ENCODE measurements at places on chromosomes 7 and 10. TPM values are rescaled to one million over a fixed set of nuclear protein-coding genes. Genes with fewer than 3 reads are reported as not detected.

- no peaks in the 10 kb centered on the region for H3K36me3 ChIP-seq
- no peak overlapping the region for H3K27ac ChIP-seq
- no peak overlapping the region for H3K4me3 ChIP-seq
- H3K4me1 ChIP-seq = peaks cover 17% of the 10 kb centered on the region
Measured at GRCh38 chr10:62189131-62189530, 79.5 kb downstream of the RTKN2 start.

DNA sequence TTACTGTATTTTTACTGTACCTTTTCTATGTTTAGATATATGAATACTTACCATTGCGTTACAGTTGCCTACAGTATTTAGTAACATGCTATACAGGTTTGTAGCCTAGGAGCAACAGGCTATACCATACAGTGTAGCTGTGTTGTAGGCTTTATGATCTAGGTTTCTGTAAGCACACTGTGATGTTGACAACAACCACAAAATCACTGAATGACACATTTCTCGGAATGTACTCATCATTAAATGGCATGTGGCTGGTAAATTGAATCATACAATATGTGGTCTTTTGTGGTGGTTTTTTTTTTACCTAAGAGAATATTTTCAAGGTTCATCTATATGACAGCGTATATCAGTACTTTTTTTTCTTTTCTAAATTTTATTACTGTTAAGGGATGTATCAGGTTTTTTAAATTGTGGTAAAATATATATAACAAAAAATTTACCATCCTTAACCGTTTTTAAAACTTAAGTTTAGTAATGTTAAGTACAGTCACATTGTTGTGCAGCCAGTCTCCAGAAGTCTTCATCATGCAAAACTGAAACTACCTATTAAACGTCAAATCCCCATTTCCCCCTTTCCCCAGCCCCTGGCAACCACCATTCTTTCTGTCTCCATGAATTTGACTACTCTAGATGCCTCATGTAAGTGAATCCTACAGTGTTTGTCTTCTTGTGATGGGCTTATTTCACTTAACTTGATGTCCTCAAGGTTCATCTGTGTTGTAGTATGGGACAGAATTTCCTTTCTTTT is 21.5 kb downstream of the BTAF1 start:
- H3K27me3 ChIP-seq = no peaks in the 10 kb centered on the region
- H3K36me3 ChIP-seq = peaks cover 47% of the 10 kb centered on the region
- no peaks in the 10 kb centered on the region for H3K4me1 ChIP-seq
- DNase-seq = peak; percentile 6
- no peak overlapping the region for H3K27ac ChIP-seq
- no peak overlapping the region for H3K4me3 ChIP-seq

DNA sequence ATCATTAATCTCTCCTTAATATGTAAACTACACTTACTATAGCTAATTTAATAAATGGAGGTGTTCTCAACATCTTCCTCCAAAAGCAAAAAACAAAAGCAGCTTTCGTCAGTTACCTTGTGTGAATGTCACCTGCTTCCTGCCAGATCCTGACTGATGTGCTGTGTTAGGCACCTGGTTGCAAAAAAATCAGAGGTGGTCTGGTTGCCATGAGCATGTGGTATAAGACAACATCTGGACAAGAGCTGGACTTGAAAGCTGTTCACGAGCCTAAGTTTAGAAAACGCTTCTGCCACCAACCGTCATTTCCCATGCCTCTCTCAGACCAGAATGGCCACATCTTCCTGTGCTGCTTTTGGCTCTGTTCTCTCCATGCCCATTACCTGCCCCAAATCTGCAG is 42.0 kb upstream of the GGCT start:
- DNase-seq = no peak
- H3K36me3 ChIP-seq = no peaks in the 10 kb centered on the region
- H3K4me3 ChIP-seq = no peak overlapping the region
- peaks cover 3% of the 10 kb centered on the region for H3K4me1 ChIP-seq
- no peak overlapping the region for H3K27ac ChIP-seq

DNA sequence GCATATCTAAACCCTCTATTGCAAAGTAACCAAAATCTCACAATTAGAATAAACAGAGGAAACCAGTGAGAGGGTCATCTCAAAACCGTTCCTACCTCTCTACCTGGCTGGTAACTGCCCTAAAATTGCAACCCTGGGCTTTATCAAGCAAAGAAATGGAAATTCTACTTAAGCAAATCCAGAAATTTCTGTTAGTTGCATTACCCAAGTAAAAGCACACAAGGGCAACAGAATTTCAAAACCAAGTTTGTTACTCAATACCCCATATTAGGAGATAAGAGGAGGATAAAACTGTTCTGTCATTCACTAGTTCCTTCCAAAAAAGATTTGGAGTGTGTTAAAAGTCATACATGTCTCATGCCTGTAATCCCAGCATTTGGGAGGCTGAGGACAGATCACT is 195.3 kb downstream of the FAM107B start:
- H3K27me3 ChIP-seq = no peaks in the 10 kb centered on the region
- DNase-seq = peak; percentile 74
- H3K4me3 ChIP-seq = no peak overlapping the region

PRKG1 gene
- 4.5 TPM for total RNA-seq

OIT3 gene
- 7.0 TPM for total RNA-seq

NRCAM gene
- total RNA-seq = 3.4 TPM

CALD1 gene
- total RNA-seq = 22.6 TPM
